ENCODE measurements at places on chromosomes 3 and 15. TPM values are rescaled to one million over a fixed set of nuclear protein-coding genes. Genes with fewer than 3 reads are reported as not detected.

The LRRN1 gene
- total RNA-seq = not detected

The SPATA12 gene
- 0.44 TPM for total RNA-seq

The GALNT15 gene
- total RNA-seq = 0.03 TPM

The GLDN gene
- not detected for total RNA-seq

The C3orf85 gene
- not detected for total RNA-seq

The CISH gene
- 0.78 TPM for total RNA-seq

The MRAS gene
- 9.3 TPM for total RNA-seq

The ATG3 gene
- 55.5 TPM for total RNA-seq

The FAM81A gene
- total RNA-seq = 14.6 TPM

The CCR3 gene
- total RNA-seq = not detected

The SLC15A2 gene
- 0.35 TPM for total RNA-seq

The TRAT1 gene
- not detected for total RNA-seq

The SAMMSON gene
- not detected for total RNA-seq

The PIGZ gene
- total RNA-seq = 1.6 TPM

The ARPIN gene
- 12.4 TPM for total RNA-seq

The HCLS1 gene
- total RNA-seq = 0.45 TPM

The RTP3 gene
- total RNA-seq = not detected

The RPS17 gene
- total RNA-seq = 3,902 TPM

The COL6A5 gene
- total RNA-seq = not detected

The BCHE gene
- total RNA-seq = 0.94 TPM

The MNS1 gene
- total RNA-seq = 2.7 TPM

The CCDC9B gene
- 18.7 TPM for total RNA-seq

The AVEN gene
- total RNA-seq = 23.2 TPM

The AHSG gene
- total RNA-seq = 0.11 TPM

The TRIM71 gene
- not detected for total RNA-seq

The ROPN1 gene
- total RNA-seq = not detected

The KCNH8 gene
- not detected for total RNA-seq

The LNP1 gene
- 0.85 TPM for total RNA-seq

The CNTN4 gene
- total RNA-seq = not detected

The SNTN gene
- not detected for total RNA-seq

The CCNL1 gene
- total RNA-seq = 34.0 TPM

The POLQ gene
- total RNA-seq = 6.6 TPM

The SMCO1 gene
- not detected for total RNA-seq

The CHST13 gene
- total RNA-seq = 0.98 TPM

The CLDN16 gene
- 0.06 TPM for total RNA-seq

The MYRIP gene
- total RNA-seq = not detected

The UTS2B gene
- total RNA-seq = not detected

The ABI3BP gene
- 0.75 TPM for total RNA-seq

The TTC21A gene
- 1.4 TPM for total RNA-seq

The P4HTM gene
- total RNA-seq = 11.7 TPM

The PARP14 gene
- total RNA-seq = 9.3 TPM

The OR5K2 gene
- total RNA-seq = not detected
